ENCODE measurements at places on chromosomes 12 and 14.

GRCh38 chr12:49298160-49298559, 3.2 kb downstream of the PRPH start:
- DNase-seq: no peak

DNA sequence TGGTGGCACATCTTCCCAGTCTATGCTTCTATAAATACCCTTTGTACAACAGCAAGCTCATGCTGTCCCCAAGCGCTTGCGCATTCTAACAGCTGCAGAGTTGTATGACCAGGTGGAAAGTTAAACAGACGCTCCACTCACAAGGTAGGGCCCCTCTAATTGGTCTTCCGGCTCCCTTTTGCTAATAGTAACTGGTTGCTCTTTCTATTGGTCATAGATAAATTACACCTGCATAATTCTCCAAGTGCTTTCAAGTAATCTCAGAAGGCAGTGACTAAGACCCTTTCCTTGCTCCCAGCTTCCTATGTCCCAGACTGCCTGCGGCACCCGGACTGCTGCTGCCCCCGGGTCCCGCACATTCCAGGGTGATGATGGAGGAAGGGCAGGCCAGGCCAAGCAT, 6.1 kb upstream of the TSPAN9 start:
- DNase-seq: no peak

DNA sequence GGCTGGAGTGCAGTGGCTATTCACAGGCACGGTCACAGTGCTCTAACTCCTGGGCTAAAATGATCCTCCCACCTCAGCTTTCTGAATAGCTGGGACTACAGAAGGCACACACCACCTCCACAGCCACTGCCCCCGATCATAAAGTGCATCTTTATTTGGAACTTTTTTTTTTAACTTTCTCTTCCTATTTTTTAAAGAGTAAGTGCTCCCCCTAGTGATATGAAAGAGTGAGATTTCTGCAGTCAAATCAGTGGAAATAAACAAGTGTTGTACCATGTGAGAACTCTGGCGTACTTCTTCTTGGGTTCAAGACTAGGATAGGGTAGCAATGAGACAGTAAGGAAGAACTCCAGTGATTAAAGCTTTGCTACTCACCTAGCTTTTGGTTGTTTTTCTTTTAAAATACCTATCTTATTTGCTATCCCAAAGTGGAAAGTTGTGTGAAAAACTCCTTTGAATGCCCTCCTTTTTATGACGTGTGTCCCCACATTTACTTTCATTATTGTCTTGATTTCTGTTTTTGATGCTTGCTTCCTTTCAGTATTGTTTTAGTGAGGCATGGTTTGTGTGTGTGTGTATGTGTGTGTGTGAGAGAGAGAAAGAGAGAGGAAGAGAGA, 6.6 kb downstream of the PPP4R4 start:
- no peak for DNase-seq

GRCh38 chr12:110351119-110351518, 52.4 kb downstream of the ANAPC7 start:
- DNase-seq: no peak

GRCh38 chr12:1688086-1688710, 2.7 kb upstream of the ADIPOR2 start:
- DNase-seq: no peak
